ENCODE measurements at places on chromosomes 11 and 22. TPM values are rescaled to one million over a fixed set of nuclear protein-coding genes. Genes with fewer than 3 reads are reported as not detected.

MIF gene
- polyA plus RNA-seq = 97.3 TPM

ANKK1 gene
- polyA plus RNA-seq = not detected

AIFM3 gene
- 0.15 TPM for polyA plus RNA-seq

VPREB1 gene
- not detected for polyA plus RNA-seq

SAA4 gene
- not detected for polyA plus RNA-seq

PAX6 gene
- polyA plus RNA-seq = 0.44 TPM

VPREB3 gene
- polyA plus RNA-seq = not detected

SMC1B gene
- 0.01 TPM for polyA plus RNA-seq

MYEOV gene
- polyA plus RNA-seq = 7.3 TPM

TMPRSS4 gene
- not detected for polyA plus RNA-seq

GLB1L2 gene
- 0.11 TPM for polyA plus RNA-seq

PATE4 gene
- not detected for polyA plus RNA-seq

SMIM35 gene
- polyA plus RNA-seq = not detected

UBQLNL gene
- polyA plus RNA-seq = 0.10 TPM

MOGAT2 gene
- polyA plus RNA-seq = not detected

TSSK2 gene
- polyA plus RNA-seq = not detected

LRRC75B gene
- 2.9 TPM for polyA plus RNA-seq

HOATZ gene
- polyA plus RNA-seq = not detected

IL10RA gene
- polyA plus RNA-seq = not detected

GRAP2 gene
- not detected for polyA plus RNA-seq

ACRV1 gene
- polyA plus RNA-seq = not detected

FAM83F gene
- 0.01 TPM for polyA plus RNA-seq

IGLL5 gene
- not detected for polyA plus RNA-seq

C11orf97 gene
- polyA plus RNA-seq = not detected

SH3BP1 gene
- polyA plus RNA-seq = 5.5 TPM

TTLL1 gene
- 15.8 TPM for polyA plus RNA-seq

TUBA8 gene
- polyA plus RNA-seq = 3.9 TPM

MGAT3 gene
- polyA plus RNA-seq = 0.09 TPM

TBX10 gene
- not detected for polyA plus RNA-seq

OR8D2 gene
- not detected for polyA plus RNA-seq

BCO2 gene
- 0.42 TPM for polyA plus RNA-seq

MISFA gene
- polyA plus RNA-seq = 1.7 TPM

PISD gene
- 21.1 TPM for polyA plus RNA-seq

TCN2 gene
- 12.0 TPM for polyA plus RNA-seq

POU2F3 gene
- 0.23 TPM for polyA plus RNA-seq

RCOR2 gene
- polyA plus RNA-seq = 3.9 TPM

PNPLA3 gene
- polyA plus RNA-seq = 4.6 TPM

TMEM151A gene
- polyA plus RNA-seq = not detected

OR8A1 gene
- not detected for polyA plus RNA-seq

OR6T1 gene
- not detected for polyA plus RNA-seq

CD3G gene
- polyA plus RNA-seq = not detected

MEI1 gene
- 4.3 TPM for polyA plus RNA-seq

FOLH1 gene
- not detected for polyA plus RNA-seq

MRPL16 gene
- polyA plus RNA-seq = 70.9 TPM

MS4A15 gene
- not detected for polyA plus RNA-seq

OR10D3 gene
- not detected for polyA plus RNA-seq

KRTAP5-10 gene
- not detected for polyA plus RNA-seq

CAT gene
- 113 TPM for polyA plus RNA-seq

PSMC3 gene
- polyA plus RNA-seq = 294 TPM

MYBPC3 gene
- not detected for polyA plus RNA-seq

CD6 gene
- not detected for polyA plus RNA-seq

EFCAB6 gene
- polyA plus RNA-seq = 1.0 TPM

APOBEC3B gene
- 10.3 TPM for polyA plus RNA-seq

All from fibroblast of lung (primary cell).